ENCODE measurements at places on chromosomes 3 and 15.
A peak's percentile ranks its signal among the peaks of the same experiment; 100 is the strongest.

DNA sequence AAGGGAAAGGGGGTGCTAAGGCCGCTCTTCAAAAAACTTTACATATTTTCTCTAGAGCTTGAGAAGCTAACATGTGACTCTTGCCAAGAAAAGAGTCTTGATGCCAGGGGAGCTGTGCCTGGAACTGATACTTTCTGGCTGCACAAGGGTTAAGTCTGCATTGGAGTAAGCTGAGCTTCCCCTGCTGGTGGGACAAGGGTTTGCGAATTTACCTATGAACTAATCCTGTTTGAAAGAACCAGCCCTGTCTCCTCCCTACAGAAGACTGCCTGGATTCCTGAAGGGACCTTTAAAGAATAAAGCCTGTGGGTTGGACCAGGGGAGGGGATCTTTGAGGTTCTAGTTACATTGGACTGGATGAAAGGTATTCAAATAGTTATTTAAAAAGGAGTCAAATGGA, 58.3 kb upstream of the EPHA3 start:
- peak; percentile 61 for DNase-seq

DNA sequence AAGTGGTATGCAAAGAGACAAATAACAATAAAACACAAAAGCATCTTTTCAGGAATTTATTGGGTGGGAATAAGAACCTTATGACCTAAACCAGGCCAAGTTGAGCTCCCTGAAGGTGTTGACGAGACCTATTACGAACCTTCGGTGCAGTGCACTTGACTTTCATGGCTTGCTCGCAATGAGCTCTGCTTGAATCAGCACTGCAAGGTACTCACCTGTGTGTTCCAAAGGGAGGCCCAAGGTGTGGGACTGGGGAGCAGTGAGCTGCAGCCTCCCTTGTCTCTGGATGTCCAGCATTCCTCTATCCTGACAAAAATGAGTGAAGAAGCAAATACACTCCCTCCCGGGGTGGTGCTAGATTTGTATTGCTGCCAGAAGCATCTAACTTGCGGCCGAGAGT, at the start of gene MDFIC2:
MDFIC2 (minus strand) TSS at position 303 of the 400 bp plus-strand sequence. CDS start 665 bp downstream, outside the sequence.
- DNase-seq, result no peak

DNA sequence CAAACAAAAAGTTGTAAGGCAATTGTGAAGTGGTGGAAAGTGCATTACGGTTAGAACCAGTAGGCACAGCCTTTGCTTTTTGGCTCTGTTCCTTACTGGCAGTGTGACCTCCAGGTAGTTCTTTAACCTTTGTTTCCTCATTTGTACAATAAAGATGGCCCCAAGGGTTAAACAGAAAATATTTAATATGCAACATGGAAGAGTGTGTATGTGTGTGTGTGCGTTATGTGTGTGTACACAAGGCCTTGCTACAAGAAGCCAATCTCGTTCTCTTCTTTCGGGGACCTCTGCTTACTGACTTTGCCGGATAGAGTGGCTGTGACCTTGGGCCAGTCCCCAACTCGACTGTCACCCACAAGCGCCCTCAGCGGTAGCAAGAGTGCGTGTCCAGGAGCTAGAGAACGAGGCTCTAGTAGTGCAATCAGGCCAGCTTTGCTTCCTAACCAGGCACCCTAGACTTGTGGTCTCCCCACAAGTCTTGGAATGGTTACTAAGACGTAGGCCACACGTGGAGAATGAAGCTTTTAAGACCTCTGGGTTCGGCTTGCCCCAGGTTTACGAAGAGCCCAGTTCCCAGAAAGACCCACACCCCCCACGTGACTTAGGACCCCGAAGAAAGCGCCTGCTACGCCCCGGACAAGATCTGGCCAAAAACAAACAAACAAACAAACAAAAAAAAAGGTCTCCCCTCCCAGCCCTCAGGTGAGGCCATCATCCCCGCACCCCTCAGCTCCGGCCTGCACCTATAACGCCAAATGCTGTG, 593 bp downstream of the CIAO2A start:
- DNase-seq, result peak; percentile 73

DNA sequence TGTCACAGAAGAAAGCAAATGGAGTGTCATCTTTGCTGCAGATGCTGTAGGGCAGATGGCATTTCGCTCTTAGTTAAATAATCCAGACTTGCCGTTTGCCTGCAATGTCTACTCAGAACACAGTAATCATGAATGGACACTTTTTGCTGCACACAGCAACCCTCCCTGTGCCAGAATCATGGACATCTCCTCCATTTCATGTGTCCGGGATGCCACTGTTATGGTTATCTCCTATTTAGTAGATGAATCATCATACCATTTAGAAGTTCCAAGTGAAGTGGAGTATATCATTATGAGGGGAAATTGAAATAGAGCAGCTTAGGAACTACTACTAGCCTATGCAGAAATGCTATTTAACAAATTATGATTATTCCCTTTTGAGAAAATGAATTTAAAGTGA, 118.5 kb downstream of the DUT start:
- DNase-seq, result no peak

DNA sequence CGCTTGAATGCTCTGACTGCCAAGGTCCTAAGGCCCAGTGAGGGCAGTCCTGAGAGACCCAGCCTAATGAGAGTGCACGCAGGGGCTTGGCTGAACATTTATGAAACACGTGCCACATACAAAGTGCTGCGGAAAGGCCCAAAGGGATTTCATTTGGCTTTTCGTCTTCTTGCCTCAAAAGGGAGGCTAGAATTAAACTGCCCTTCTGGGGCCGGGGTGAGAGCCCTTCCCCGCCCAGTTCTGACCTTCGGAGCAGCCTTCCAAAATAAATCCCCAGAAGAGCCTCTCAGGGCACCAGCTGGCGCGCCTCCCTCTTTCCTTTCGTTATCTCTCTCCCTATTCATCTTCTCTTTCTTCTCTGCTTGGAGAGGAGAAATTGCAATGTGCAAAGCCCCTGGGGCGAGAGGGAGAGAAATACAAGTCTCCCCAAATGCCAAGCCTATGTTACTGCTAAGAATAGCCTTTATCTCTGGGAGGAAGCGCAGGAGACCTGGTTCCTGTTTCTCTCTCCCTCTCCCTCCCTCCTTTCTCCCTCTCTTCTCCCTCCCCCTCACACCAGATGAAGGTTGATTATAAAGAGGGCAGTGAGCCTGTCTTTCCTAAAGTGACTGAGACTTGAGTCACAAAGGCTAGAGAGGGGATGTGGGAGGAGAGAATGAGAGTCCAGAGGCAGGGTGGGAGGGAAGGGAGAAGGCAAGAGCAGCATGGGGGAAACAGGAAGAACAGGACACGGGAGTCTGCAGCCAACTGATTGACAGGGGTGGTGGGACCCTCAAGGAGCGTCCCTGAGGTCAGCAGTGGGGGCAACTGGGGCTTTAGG, 36.7 kb upstream of the NDUFB4 start:
- DNase-seq, result peak; percentile 77

- DNase-seq, result no peak
These were observed 60.6 kb downstream of the CD200R1L start for GRCh38 chr3:112786002-112786590.

DNA sequence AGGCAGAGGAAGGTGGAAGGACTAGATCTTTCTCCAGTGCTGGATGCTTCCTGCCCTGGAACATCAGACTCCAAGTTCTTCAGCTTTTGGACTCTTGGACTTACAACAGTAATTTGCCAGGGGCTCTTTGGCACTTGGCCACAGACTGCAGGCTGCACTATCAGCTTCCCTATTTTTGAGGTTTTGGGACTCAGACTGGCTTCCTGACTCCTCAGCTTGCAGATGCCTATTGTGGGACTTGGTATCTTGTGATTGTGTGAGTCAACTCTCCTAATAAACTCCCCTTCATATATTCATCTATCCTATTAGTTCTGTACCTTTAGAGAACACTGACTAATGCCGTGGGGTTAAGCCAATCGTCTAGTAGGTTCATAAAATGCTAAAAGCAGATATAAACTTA, 8.8 kb upstream of the B3GNT5 start:
- no peak for DNase-seq

- no peak for DNase-seq
These were observed 110.0 kb upstream of the DLG1 start for GRCh38 chr3:197408177-197408957.

DNA sequence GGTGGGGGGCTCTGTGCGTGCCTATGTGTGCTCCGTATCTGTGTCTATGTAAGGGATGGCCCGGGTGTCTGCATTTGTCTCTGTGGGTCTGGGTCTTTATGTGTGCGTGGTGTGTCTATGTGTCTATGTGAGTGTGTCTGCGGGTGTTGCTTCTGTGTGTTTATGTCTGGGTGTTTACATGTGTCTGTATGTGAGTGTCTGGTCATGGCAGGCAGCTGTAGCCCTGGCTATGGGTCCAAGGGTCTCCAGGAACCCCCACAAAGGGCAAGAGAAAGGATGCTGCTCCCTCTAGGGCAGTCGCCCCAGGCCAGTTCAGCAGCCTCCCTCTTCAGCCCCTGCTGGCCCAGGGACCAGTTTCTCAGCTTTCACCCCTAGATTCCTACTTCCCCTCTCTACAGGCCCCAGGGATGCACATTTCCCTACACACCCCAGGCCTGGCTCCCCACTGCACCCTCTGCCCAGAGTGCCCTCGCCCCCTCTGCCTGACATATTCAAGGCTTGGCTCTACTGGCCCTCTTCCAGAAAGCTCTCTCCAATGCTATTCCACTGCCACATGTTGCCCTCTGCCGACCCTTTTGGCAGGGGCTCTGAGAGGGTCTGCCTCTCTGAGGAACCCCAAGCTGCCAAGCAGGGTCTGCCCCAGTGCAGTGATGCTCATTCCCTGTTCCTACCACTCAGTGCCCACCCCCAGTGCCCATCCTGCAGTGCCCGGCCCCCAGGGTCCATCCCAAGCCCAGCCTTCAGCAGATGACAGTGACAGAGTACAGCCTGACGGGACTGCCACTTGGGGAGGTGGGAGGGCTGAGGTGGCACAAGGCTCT, 1.0 kb upstream of the MYL3 start:
- no peak for DNase-seq

- no peak for DNase-seq
These were observed 631.8 kb upstream of the GRM7 start for GRCh38 chr3:6228958-6229683.

GRCh38 chr3:25751048-25751447, 32.2 kb downstream of the NGLY1 start:
- DNase-seq, result no peak

- DNase-seq, result no peak
These were observed 67.1 kb downstream of the AAGAB start for GRCh38 chr15:67187351-67187854.

DNA sequence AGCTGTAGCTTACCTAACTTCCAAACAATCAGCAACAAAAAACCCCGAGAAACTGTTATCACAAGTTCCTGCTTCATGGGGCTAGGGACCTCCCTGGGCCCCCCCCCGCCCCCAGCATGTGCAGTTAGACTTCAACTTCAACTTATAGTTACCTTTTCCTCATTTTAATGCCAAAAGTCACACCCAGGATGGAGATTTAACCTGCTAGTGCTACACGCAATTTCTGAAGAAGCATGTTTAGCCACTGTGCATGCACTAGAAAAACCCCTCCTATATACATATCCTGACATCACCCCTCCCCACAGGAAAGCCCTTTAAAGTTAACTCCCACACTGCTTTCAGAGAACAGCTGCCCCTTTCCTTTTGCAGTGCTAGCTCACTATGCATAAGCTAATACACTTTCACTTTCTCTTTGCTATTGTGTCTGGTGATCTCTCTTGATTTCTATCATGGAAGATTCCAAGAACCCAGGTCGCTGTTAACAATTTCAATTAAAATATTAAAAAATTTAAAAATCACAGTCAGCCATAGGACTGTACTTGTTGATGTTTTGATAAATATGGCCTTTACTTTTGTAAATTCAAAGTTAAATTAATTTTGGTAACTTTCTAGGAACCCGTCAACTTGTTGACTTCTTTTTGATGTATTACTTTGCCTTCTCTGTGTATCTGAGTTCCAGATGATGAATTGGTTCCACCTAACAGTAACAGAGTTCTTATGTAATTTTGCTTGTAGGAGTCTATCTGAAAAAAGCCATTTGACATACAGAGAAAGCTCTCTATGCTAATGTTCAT, 75.2 kb upstream of the ACAD9 start:
- no peak for DNase-seq

DNA sequence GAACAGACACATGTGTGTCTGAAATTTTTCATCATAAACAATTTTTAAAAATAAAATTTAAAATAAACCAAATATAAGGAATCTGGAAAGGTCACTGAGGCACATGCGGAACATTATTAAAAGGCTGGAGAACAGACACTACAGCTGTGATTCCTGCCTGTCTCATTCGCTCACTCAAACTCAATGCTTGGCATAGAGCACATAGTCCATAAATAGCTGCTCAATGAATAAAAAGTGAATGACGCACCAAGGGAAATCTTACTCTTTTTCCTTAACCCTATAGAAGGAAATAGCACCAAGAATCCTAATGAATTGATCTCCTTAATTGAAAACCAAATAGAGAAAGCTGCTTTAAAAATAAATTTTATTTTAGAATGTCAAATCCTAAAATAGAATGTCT, 98.4 kb downstream of the FSIP1 start:
- DNase-seq, result no peak

DNA sequence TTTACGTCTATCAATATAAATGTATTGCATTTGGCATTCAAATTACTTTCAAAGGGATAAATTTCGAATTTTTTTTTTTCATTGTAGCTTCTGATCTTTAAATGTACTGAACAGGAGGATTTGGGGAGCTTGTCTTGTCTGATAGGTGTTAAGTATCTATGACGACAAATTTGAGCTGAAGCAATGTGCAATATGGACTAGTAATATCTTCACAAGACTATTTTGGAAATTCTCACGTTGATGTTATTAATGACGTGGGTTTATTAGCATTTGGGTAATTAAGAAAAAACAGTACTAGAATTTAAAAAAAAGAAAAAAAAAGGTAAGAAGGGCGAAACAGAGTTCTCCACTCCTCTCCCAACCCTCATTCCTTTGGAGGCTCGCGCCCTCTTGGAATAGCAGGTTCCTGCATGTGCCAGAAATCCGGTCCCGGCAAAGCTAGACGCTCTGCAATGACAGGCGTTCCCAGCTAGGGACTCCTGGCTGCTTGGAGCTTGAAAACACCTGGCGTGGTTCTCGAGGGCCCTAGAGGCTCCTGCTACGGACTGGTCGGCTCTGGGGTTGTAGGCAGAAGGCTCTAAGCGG, 648 bp upstream of the P2RY1 start:
- DNase-seq, result no peak

DNA sequence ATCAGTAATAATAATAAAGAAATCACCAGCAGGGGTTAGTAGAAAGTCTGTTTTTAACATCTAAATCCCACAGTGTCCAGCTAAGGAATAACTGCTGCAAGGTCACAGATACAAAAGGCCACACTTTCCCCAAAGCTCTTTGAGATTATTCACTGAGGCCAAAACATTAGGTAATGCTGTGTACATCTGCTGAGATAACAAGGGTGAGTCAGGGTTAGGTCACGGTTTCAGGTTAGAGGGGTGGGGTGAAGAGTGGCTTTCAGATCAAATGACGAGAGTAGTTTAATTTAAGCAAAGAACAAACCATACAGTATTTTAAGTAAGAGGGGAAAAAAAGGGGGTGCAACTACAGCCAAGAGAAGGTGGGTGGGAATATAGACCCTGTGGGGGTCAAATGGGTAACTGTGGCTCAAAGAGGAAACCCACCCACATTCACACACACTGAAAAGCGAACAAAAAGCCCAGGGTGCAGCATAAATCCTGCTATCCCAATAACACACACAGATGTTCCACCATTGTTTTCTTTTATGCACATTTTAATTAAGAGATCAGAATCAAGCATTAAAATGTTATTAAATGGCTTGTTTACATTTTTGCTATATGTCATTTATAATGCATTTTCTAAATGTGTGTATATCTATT, 412.9 kb downstream of the TIGIT start:
- DNase-seq, result peak; percentile 9

- no peak for DNase-seq
These were observed 205.8 kb upstream of the EOMES start for GRCh38 chr3:27927882-27928281.

GRCh38 chr15:101498717-101499480, 9.4 kb upstream of the PCSK6 start:
- DNase-seq, result no peak

GRCh38 chr3:15918988-15919387, 121.2 kb upstream of the ANKRD28 start:
- DNase-seq, result no peak
